Naive thymus-derived CD4-positive, alpha-beta T cell (primary cell): ENCODE measurements at places on chromosomes 13 and 19.

- H3K4me1 ChIP-seq = peaks cover 14% of the 10 kb centered on the region
- H3K4me3 ChIP-seq = peak within 1 kb of the TSS; percentile 97
- peaks cover 56% of the 10 kb centered on the region for H3K36me3 ChIP-seq
- H3K27me3 ChIP-seq = no peaks in the 10 kb centered on the region
- no peak for DNase-seq
- H3K27ac ChIP-seq = peak within 1 kb of the TSS; percentile 90
Measured at GRCh38 chr19:36115453-36116343, at the start of gene TBCB. Gene TBCB, plus strand, starts transcription at chr19:36115468. Its CDS starts 93 bp downstream, at chr19:36115561.

DNA sequence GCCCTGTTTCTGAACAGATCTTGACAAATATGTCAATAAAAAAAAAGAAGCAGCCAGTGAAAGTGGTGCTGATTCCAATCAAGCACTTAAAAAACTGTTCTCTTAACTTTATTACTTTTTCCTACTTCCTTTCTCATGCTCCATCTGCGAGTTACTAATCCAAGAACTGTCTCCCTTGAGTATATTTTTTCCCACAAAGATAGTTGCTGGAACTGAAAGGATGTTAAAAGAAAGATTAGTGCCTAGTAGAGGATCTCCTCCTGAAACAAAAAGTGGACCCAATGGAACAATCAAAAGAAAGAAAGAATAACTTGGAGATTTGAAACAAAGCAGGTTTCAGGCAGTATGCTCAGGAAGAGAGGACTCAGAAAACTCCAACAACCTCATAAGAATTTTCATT, 1034.8 kb downstream of the PCDH17 start:
- no peaks in the 10 kb centered on the region for H3K36me3 ChIP-seq
- no peaks in the 10 kb centered on the region for H3K27me3 ChIP-seq
- H3K4me1 ChIP-seq = no peaks in the 10 kb centered on the region
- no peak for DNase-seq
- no peak overlapping the region for H3K27ac ChIP-seq

DNA sequence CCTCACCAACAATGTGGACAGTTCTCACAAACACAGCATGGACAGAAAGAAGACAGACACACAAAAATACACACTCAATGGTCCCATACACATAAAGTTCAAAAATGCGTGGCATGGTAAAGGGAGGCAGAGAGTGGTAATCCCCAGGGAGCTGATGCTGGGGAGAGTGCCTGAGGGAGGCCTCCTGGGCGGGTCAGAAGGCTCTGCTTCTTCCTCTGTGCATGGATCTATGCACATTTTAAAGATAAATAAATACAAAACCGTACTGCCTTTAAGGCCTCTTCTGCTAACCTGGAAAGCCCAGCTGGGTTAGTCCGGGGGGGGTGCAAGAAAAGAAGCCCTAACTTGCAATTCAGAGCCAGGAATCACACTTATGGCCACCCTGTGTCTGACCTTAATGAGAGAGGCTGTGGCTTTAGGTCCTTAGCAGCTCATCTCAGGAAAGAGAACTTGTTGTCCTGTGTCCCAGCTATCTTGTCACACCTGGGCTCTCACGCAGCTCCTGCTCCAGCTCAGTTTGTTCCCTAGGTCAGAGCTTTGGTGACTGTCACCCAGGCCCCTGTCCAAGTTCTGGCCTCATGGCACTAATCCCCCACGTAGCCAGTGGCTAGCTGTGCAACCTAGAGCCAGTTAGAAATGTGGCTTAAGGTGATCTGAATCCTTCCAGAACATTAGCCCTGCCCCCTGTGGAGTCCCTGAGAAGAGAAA, 28.5 kb downstream of the POP4 start:
- H3K4me3 ChIP-seq = no peak overlapping the region
- DNase-seq = no peak
- no peaks in the 10 kb centered on the region for H3K36me3 ChIP-seq
- no peaks in the 10 kb centered on the region for H3K4me1 ChIP-seq
- H3K27ac ChIP-seq = no peak overlapping the region

DNA sequence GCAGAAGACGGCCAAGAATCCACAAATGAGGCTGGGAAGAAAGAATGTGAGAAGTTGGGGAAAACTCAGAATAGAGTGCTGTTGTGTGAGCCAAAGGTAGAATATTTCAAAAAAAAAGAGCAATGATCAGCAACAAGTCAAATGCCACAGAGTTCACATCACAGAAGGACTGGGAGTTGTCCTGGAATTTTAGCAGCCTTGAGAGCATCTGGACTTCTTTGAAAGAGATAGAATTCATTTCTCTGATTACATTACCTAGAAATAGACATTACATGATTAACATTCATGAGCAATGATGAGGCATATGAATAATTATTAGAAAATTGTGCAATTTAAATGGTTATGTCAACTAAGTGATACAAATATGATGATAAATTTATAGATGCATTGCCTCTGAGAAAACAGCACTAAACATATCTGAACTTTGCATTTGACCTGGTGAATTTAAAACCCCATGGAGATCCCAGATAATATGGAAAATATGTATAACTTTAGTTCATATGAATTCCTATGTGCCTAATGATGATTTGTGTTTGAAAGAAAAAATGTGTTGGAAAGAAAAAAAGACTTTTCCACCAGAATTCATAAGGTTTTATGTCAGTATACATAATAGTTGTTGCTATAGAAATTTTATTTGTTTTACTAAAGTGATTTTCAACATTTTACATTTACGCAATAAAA, 186.2 kb downstream of the POSTN start:
- no peaks in the 10 kb centered on the region for H3K36me3 ChIP-seq
- no peak for DNase-seq
- no peak overlapping the region for H3K27ac ChIP-seq
- no peaks in the 10 kb centered on the region for H3K4me1 ChIP-seq
- no peak overlapping the region for H3K4me3 ChIP-seq
- no peaks in the 10 kb centered on the region for H3K27me3 ChIP-seq

- no peak overlapping the region for H3K4me3 ChIP-seq
- H3K4me1 ChIP-seq = no peaks in the 10 kb centered on the region
- H3K27me3 ChIP-seq = no peaks in the 10 kb centered on the region
- DNase-seq = no peak
- H3K27ac ChIP-seq = no peak overlapping the region
Measured at GRCh38 chr13:112652512-112653070, 37.2 kb upstream of the ATP11A start.

- no peak for DNase-seq
- no peaks in the 10 kb centered on the region for H3K27me3 ChIP-seq
- H3K4me3 ChIP-seq = no peak overlapping the region
- H3K36me3 ChIP-seq = no peaks in the 10 kb centered on the region
- H3K4me1 ChIP-seq = peaks cover 7% of the 10 kb centered on the region
Measured at GRCh38 chr19:50512999-50513745, 541 bp downstream of the ASPDH start.

GRCh38 chr19:18093439-18094161, 4.0 kb upstream of the MAST3 start:
- peaks cover 56% of the 10 kb centered on the region for H3K4me1 ChIP-seq
- H3K36me3 ChIP-seq = no peaks in the 10 kb centered on the region
- peak overlapping the region; percentile 48 for H3K27ac ChIP-seq
- no peak overlapping the region for H3K4me3 ChIP-seq
- no peaks in the 10 kb centered on the region for H3K27me3 ChIP-seq
- DNase-seq = no peak

DNA sequence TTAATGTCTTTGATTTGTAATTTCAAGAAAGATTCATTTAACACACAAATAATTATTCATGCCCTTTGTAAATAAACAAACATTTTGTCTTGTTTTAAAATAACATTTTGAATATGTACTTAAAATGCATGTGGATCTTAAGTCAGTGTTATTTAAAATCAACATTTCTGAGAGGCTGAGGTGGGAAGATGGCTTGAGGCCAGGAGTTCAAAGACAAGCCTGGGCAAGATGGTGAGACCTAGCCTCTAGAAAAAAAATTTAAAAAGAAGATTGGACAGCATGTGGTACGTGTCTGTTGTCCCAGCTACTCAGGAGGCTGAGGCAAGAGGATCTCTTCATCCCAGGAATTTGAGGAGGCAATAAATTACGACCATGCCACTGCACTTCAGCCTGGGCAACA, 1268.2 kb downstream of the SLITRK1 start:
- H3K36me3 ChIP-seq = no peaks in the 10 kb centered on the region
- no peak overlapping the region for H3K27ac ChIP-seq
- no peaks in the 10 kb centered on the region for H3K4me1 ChIP-seq
- H3K4me3 ChIP-seq = no peak overlapping the region

DNA sequence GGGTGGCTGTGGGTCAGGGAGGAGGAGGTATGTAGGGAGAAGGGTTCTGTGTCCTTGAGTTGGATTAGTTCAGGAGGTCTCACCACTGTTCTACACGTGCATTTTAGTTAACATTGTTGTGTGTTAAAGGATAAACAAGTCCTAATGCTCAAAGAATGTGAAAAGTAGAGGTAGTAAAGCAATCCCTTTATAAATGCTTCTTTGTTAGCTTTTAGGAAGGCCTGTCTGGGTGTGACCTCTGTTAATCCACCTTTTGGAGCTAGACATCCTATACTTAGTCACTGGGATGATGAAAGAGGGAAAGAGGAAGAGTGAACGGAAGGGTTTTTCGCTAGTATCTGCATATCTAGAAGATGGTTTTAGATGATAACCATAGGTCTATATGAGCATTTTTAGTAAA, 42.2 kb upstream of the FLT1 start:
- H3K36me3 ChIP-seq = no peaks in the 10 kb centered on the region
- H3K27me3 ChIP-seq = peaks cover 5% of the 10 kb centered on the region
- no peak for DNase-seq
- no peak overlapping the region for H3K4me3 ChIP-seq
- H3K27ac ChIP-seq = no peak overlapping the region
- no peaks in the 10 kb centered on the region for H3K4me1 ChIP-seq

DNA sequence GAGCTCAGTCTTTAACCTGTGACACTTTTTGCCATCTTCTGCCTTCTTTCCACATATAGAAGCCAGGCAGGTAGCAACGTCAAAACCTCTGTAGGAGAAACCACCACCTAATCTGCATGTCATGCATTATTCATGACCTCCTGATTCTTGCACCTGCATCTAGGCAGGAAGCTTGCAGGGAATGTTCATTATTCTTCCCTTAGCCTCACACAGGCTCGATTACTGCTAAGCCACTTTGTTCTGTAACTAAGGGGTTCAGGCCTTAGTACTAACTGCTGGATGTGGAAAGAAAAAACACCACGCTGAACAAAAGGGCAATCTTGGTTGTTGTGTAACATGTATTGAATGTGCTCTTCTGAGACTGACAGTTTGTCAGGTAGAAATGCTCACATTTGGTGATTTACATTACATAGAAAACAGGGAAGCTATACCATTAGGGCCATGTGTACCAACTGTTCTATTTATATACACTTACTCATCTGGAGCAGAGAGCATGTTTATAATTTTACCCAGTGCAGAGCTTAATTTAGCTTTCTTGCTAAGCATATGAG, 366.9 kb downstream of the KLF12 start:
- H3K27ac ChIP-seq = peak overlapping the region; percentile 77
- no peaks in the 10 kb centered on the region for H3K36me3 ChIP-seq
- DNase-seq = peak; percentile 53
- H3K4me3 ChIP-seq = no peak overlapping the region
- peaks cover 52% of the 10 kb centered on the region for H3K4me1 ChIP-seq

DNA sequence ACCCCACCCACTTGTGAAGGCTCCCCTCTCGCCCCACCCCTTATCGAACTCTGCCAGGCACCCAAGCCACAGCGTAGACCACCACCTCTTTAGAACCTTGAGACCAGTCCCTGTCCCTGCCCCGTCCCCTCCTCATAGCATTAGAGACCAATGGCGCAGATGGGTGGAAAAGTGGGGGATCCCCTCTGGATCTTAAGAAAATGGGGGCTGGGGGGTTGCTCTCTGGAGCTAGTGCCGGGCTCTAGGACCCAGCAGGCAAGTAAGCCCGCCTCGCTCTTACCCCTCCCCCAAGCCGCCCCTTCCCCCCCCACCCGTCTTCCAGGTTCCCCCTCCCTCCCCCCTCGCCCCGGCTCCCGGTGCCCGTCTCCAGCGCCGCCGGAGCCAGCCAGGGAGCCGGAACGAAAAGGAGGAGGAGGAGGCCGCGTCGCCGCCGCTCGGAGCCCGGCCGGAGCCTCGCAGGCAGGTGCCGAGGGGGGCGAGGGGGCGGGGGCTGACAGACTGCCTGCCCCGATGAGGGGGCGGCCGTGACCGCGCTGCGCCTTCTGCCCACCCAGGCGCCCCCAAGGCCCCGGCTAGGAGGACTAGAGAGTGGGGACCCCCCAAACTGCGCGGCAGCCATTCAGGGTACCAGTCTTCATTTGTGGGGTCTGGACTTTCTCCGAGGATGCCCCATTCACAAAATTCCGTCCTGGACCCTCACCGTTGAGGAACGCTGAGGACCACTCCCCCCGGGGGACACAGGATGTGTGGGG, at the start of gene SPRED3:
TSS of gene SPRED3 (plus strand) at position 349 of the 752 bp plus-strand sequence. CDS start 1,606 bp downstream, outside the sequence.
- peaks cover 1% of the 10 kb centered on the region for H3K36me3 ChIP-seq
- H3K27me3 ChIP-seq = no peaks in the 10 kb centered on the region
- H3K4me1 ChIP-seq = peaks cover 34% of the 10 kb centered on the region
- no peak within 1 kb of the TSS for H3K27ac ChIP-seq
- no peak for DNase-seq
- H3K4me3 ChIP-seq = peak within 1 kb of the TSS; percentile 74

- no peaks in the 10 kb centered on the region for H3K27me3 ChIP-seq
- DNase-seq = no peak
- H3K27ac ChIP-seq = no peak overlapping the region
Measured at GRCh38 chr13:68998056-68998455, 1109.6 kb upstream of the ATXN8OS start.

DNA sequence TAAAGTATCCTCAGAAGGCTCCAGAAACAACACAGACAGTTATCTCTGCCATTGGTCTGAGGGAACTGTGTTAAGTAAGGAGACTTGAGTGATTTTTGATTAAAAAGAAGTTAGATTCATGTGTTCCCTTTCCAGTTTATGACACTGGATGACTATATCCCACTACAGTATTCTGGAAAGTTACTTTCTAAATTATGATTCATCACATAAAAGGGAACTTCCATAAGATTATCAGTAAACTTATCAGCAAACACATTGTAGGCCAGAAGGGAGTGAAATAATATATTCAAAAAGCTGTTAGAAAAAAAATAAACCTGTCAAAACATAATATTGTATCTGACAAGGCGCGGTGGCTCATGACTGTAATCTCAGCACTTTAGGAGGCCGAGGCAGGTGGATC, 700.0 kb downstream of the SLITRK6 start:
- no peak overlapping the region for H3K4me3 ChIP-seq
- H3K36me3 ChIP-seq = no peaks in the 10 kb centered on the region
- no peaks in the 10 kb centered on the region for H3K27me3 ChIP-seq
- no peak for DNase-seq
- H3K27ac ChIP-seq = no peak overlapping the region

DNA sequence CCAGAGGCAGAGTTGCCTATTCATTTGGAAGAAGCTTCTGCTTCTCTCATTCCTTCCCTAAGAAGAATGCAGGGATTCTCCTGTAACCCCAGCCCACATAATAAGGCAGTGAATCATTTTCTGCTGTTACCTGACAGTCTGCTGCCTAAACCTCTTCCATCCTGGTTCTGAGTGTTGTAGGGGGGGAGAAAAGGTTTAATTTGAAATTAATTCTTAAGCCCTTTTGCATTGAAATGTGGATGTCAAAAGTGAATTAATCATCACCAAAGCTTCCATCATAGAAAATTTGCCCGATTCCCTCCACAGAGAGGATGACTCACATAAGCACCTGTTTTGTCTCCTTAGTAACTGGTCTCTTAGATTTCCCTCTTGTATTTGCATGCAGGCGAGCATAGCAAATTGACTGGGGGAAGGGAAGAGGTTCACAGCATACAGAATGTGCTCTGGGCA, 146.7 kb upstream of the FNDC3A start:
- peaks cover 10% of the 10 kb centered on the region for H3K4me1 ChIP-seq
- no peaks in the 10 kb centered on the region for H3K36me3 ChIP-seq
- no peak overlapping the region for H3K4me3 ChIP-seq
- DNase-seq = no peak

- H3K36me3 ChIP-seq = no peaks in the 10 kb centered on the region
- no peak for DNase-seq
- no peak overlapping the region for H3K4me3 ChIP-seq
- H3K4me1 ChIP-seq = no peaks in the 10 kb centered on the region
Measured at GRCh38 chr13:112464720-112465119, 88.6 kb downstream of the SPACA7 start.
